Peyer's patch (tissue), 4 donors: ENCODE measurements at places on chromosomes 1 and 21. TPM values are rescaled to one million over a fixed set of nuclear protein-coding genes. Genes with fewer than 3 reads are reported as not detected.
A peak's percentile ranks its signal among the peaks of the same experiment; 100 is the strongest.

- no peak for DNase-seq
These were observed 70.2 kb downstream of the SH3GLB1 start for GRCh38 chr1:86774305-86775295.

GRCh38 chr1:208217781-208218180 is 26.4 kb downstream of the PLXNA2 start:
- DNase-seq: no peak

DNA sequence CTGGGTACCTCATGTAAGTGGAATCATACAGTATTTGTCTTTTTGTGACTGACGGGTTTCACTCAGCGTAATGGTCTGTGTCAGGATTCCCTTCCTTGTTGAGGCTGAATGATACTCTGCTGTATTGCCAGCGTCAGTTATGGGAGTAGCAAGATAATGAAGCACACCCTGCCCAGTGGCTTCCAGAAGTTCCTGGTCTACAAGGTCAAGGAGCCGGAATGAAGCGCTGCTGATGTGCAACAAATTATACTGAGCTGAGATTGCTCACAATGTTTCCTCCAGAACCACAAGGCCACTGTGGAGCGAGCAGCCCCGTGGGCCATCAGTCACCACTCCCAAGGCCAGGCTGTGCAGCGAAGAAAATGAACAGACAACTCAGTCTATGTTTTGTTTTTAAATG is 24.0 kb upstream of the TDRD10 start:
- DNase-seq: peak; percentile 84

Gene CYP4A11
- 4.7 TPM for total RNA-seq

Gene DCST2
- 1.7 TPM for total RNA-seq

Gene PRAMEF33
- total RNA-seq: not detected

GRCh38 chr1:15350151-15350550 is 59.5 kb upstream of the EFHD2 start:
- DNase-seq: no peak

- no peak for DNase-seq
These were observed 209.7 kb downstream of the LRRC7 start for GRCh38 chr1:69777423-69777822.

DNA sequence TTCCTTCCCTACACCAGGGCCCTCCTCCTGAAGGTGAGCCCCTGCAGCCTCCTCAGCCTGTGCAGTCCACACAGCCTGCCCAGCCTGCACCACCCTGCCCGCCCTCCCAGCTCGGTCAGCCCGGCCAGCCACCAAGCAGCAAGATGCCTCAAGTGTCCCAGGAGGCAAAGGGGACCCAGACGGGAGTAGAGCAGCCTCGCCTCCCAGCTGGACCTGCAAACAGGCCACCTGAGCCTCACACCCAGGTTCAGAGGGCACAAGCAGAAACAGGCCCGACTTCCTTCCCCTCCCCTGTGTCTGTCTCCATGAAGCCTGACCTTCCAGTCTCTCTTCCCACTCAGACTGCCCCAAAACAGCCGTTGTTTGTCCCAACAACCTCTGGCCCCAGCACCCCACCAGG is 38.8 kb downstream of the ZBTB17 start:
- no peak for DNase-seq

Gene GNG4
- total RNA-seq: 9.1 TPM

DNA sequence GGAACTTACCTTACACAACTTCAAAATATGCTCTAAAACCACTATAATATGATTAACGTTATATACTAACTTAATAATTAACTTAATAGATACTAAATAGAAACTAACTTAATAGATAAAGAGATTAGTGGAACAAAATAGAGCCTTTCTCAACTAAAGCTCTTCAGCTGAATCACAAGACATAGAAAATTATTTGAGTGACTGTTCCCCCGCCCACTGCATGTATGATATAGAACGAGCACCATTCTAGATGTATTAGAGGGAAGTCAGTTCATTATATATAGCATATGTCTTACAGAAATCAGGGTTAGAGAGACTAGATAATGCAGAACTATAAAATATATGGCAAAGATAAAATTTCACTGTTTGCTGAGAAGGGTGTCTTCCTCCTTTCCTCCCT is 16.3 kb downstream of the LYPLAL1 start:
- DNase-seq: no peak

Gene THEM4
- total RNA-seq: 17.6 TPM

Gene SPOCD1
- total RNA-seq: 3.3 TPM

Gene ZNF687
- 30.5 TPM for total RNA-seq

DNA sequence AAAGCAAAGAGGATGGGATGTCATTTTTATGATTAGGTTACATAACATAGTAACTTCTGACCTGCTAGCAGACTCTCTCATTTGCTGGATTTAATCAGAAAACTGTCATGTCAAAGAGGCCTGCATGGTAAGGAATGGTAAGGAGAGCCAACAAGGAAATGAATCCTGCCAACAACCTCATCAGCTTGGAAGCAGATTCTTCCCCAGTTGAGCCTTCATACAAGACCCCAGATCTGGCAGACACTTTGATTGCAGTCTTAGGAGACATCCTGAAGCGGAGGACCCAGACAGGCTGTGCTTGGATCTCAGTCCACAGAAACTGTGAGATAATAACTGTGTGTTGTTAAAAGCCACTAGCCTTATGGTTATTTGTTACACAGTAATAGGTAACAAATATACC is 27.6 kb upstream of the MARK1 start:
- no peak for DNase-seq
